Activated T-cell treated with anti-CD3 and anti-CD28 coated beads for 48 hours (primary cell): ENCODE measurements at places on chromosomes 2 and 18.

DNA sequence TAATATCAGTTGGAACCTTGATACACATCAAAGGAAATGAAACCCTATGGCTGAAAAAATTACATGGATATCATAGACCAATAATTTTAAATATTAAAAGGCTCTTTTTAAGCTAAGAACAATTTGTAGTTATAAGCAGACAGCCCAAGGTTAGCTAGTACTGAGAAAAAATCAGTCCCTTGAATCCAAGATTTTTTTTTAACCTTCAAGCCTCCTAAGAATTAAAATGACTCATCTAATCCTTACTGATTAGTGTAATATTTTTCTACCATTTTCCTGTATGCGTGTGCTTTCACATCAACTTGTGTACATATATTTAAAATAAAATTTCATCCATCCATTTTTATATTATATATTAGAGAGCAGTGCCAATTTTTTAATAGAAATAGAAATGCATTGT is 1004.9 kb upstream of the ZEB2 start:
- DNase-seq: no peak

DNA sequence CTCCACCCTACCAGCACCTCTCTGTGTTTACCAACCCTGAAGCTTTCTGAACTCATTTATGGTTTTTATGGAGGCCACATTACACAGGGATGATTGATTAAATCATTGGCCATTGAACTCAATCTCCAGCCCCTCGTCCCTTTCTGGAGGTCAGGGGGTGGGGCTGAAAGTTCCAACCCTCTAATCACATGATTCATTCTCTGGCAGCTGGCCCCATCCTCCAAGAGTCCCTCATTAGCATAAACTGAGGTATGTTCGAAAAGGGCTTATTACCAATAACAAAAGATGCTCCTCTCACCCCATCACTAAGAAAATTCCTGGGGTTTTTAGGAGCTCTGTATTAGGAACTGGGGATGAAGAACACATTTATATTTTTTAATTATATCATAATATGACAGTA is 92.3 kb downstream of the DIS3L2 start:
- DNase-seq: no peak

DNA sequence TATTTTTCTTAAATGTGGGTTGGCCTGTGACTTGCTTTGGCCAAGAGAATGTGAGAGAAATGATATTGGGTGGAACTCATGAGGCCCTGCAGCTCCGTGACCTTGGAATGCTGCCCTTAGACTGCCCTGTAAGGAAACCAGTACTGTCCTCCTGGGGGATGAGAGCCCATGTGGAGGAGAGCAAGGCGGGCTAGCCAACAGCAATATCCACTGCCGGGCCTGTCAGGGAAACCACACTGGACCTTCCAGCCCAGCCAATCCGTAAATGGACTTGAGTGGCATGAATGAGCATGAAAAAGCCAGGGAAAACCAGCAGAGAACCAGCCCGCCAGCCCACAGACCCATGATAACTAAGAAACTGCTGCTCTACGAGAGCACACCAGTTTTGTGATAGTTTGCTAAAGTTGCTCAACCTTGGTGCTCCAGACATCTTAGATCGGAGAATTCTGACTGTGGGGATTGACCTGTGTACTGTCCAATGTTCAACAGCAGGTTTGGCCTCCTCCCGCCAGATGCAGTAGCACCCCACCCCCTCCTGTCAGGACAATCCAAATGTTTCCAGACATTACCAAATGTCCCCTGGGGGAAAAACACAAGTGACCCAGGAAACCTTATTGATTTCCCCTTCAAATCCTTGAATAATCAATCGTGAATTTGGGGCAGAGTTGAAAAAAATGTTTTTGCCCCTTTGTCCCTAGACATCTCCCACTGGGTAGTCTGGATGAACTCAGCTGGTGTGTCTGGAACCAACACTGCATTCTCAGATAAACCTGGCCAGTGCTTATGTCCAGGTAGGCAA is 27.2 kb downstream of the ALPK2 start:
- no peak for DNase-seq

DNA sequence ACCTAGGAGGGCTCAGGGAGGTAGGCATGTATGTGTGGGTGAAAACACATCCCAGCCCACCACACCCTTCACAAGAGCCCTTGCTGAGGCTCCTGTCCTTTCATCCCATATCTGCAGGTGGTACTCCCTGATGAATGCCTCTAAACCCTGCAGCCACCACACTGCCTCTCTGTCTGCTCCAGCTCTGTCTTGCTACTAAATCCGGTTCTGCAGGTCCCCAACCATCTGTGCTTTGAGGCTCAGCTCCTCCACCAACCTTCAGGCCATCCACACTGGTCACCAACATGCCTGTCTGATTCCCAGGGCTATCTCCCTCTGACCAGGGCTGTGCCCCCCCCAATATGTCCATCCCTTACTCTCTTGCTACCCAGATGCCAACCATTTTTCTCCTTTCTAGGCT is 92.7 kb downstream of the BIN1 start:
- no peak for DNase-seq

- no peak for DNase-seq
Observed at GRCh38 chr2:217804338-217804737, 198.5 kb downstream of the TNS1 start.
